ENCODE measurements at places on chromosomes 5 and 9.
A peak's percentile ranks its signal among the peaks of the same experiment; 100 is the strongest.

DNA sequence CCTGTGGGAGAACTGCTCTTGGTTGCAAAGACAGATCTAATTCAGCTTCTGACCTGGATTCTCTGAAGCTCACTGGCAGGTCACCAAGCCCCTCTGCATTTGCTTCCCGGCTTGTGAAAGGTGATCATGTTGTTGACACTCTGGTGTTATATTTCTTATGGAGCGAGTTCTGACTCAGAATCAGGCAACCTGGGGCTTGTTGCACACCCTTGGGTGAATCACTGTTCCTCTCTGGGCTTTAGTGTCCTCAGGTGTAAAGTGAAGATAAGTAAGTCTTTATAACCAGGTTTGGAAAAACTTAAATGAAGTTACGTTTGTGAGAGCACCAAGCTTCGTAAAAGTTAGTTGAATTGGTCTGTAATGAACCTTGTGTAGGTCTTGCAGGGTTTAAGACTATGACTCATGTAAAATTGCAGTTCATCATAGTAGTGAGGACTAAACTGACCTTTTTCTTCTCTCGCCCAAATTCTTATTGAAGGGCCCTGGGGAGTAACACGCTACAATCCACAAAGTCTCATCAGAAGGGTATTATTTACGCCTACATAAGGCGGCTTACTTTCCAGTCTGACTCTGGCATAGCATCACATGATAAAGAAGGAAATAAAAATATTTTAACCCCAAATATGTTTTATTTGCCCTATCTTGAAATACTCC is 218.6 kb downstream of the TMEM38B start:
- no peak for DNase-seq

DNA sequence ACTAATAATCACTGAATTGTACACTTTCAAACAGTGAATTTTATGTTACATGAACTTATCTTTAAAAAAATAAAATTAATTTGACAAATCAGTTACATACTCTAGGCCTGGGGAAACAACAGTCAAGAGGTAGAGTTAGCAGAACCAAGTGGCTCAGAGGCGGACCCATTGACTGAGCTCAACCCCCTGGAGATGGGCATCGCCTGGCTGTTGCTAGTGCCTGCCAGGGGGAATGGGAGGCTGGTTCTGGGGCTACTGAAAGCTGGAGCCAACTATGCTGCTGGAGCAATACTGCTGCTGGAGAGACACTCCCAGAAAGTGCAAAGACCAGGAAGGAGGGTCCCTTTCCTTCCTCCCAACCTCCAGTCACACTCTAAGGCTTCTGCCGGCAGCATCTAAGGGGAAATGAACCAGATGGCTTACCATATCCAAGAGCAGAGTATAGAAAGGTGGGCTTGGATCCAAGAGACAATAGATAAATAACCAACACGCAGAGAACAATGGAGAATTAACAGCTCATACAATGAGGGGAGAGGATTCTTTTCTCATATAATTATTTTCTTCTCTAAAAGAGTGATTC is 40.3 kb upstream of the ANKRD55 start:
- DNase-seq: no peak

DNA sequence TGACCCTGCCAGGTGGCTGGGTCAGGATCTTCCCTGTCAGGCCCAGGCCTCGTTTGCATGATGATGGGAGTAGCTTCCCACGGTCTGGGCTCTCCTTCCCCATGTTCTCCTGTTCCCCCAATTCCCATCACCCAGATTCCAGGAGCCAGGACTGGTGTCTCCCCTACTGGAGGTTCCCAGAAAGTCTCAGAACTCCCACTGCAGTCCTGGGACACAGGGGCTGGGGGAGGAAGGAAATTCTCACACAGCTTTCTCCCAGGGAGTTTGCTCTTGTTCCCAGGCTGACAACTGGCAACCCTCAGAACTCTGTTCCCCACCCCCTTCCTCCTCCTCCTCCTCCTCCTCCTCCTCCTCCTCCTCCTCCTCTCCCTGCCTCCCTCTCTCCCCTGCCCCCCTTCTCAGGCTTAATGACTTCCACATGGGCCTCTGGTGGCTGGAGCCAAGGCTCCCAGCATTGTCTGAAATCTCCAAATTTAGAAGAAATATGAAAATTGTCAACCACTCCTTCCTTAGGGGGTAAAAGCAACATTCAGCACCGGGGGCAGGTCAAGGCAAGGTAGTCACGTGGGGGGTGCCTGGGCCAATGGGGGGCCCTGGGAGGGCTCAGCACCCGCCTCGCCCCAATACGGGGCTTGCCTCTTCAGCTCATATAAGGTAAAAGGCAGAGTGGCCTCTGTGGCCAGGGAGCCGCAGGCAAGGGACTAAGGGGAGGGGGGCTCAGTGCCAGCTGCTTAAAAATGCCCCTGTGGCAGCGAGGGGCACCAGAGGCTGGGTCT is 27.3 kb upstream of the IL17B start:
- no peak for DNase-seq

DNA sequence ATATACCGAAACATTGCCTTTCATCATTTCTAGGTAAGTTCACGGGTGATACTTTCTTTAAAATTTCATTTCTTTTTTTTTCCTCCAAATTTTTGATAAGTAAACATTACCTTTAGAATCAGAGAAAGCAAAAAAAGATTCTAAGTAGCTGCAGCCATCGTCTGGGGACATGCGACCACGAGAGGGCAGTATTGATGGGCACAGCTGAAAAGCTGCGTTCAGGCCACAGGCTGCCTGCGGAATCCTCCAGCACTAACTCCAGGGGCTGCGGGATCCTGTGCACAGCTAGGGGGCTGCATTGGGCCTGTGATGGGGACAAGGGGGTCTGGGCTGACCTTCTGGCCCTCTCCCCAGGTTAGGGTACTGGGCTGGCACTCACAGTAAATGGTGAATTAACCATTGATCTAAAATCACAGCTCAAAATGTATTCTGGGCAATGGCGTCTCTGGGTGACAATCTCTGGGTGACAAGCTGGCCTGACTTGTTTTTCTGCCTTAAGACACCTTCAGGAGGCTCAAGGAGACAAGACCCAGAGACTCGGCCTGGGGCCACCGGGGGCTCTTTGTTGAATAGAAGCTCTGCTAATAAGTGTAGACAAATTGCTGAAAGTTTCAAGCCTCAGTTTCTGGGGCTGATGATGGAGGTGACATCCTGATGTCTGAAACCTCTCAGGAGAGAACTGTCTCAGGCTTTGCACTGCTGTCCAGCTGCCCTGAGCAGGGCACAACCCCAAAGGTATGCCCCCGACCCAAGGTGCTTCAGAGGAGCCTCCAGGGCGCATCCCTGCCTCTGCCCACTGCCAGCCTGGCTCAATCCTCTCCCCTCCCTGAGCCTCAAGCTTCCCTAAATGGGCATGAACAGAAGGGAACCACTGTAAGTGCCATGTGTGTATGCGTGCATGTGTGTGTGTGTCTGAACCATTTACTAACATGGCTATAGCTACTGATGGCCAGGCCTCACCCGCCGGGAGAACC is 44.3 kb upstream of the SARDH start:
- DNase-seq: peak; percentile 54

DNA sequence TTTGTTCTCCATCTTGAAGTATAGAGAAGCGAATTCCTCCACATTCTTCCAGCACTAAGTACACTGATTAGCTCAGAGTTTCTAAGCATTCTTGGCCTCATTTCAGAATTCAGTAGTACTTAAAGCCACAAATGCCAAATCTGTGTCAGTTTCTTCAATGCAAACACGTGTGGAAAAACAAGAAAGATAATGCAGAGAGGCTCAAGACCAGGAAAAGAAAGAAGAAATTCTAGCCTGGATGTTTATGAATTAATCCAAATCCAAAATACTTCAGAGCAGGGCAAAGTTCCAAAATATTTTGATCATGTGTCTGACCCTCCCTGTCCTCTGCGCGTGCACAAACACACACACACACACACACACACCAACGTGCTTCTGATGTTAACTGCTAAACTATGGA is 457.6 kb downstream of the SLCO4C1 start:
- DNase-seq: no peak

DNA sequence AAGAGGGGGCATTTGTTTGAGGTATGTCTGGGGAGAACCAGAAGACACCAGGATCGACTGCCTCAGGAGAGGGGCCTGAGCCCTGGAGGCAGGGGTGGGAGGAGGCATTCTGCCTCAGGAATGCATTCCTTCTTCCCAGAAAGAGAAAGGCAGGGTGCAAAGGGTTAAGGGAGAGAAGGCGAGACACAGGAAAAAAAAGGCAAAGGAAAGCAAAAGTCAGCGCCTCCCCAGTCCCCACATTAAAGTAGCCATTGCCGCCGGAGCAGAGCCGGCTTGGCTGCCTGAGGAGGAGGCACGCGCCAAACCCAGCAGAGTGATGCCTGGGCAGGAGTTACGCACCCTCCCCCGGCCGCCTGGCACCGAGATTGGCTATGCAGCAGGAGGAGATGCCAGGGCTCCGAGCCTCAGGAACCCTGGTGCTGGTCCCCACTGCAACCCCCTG is 123.8 kb upstream of the PHYKPL start:
- no peak for DNase-seq

- no peak for DNase-seq
Measured at GRCh38 chr5:127386557-127386956, 96.0 kb downstream of the MEGF10 start.

GRCh38 chr9:124372038-124372437 is 43.2 kb downstream of the PSMB7 start:
- DNase-seq: no peak

DNA sequence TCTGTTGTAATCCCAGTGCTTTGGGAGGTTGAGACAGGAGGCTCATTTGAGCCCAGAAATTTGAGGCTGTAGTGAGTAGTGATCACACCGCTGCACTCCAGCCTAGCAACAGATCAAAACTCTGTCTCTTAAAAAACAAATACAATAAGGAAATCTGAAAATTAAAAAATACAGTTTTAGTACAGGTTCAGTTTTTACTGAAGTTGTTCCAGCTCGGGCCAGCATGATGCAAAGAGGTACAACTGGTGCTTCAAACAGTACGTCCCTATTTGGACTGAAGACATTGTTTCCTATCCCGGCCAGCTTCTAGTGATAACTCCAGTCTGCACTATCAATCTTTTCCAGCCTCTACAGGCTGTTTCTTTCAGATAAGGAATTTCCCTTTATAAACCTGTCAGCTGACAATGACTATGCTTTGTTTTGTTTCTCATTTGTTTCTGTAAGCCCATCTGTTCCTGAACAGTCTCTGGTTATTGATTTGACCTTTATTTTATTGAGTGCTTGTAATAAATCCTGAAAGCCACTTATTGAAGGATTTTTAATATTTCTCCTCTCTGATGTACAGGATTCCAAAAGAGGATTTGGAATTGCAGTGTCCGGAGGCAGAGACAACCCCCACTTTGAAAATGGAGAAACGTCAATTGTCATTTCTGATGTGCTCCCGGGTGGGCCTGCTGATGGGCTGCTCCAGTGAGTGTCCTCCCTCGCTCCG is 41.9 kb downstream of the TJP2 start:
- no peak for DNase-seq

DNA sequence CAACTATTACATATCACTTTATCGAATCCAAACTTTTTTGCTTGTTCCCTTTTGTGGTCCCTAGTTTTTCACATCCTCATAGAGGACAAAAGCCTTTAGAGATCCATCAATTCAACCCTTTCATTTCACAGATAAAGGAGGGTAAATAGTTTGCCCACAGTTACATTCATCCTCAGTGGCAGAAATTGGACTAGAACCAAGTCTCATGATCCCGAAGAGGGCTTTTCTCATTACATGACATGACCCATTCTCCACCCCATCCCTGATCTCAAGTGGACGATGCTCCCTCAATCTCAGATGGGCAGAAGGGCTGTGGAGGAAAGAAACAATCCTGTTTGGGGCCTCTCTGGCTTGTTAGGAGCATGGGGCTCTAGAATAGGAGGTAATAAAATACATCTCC is 23.1 kb downstream of the TICAM2 start:
- no peak for DNase-seq

DNA sequence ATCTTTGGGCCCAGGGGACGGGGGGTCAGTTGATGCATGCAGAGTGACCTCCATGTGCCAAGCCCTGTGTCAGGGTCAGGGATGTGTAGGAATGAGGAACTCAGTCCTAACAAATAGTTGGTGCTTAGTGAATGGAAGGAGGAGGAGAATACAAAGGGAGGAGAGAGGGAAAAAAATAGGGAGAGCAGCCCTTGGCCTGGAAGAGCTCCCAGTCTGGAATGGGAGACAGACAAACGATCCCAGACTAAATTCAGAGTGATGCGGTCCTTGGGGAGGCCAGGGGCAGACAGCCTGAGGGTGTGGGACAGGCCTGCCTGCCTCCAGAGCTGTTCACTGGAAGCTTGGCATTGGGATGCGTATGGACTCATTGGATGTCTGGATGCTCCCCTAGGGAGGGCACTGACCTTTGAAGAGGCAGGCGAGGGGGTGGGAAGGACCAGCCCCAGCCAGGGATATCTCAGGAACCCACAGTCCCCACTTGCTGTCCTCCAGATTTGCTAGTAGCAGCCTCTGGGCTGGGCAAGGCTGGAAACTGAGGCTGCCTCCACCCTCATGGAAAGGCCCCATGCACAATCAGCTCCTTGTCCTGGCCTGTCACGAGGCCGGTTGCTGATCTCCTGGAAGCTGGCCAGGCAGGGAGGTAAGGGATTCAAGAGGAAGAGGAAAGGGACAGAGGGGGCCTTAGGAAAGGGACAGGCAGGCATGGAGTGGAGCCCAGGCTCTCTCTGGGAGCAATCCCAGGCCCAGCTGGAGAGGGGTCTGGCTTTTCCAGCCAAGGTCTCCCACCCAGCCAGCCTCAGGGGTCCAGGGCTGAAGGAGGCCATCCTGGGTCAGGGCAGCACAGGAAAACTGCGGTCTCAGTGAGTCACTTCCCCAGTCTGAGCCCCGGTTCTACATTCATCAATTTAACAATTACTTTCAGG is 69.0 kb upstream of the GGTA1 start:
- no peak for DNase-seq

DNA sequence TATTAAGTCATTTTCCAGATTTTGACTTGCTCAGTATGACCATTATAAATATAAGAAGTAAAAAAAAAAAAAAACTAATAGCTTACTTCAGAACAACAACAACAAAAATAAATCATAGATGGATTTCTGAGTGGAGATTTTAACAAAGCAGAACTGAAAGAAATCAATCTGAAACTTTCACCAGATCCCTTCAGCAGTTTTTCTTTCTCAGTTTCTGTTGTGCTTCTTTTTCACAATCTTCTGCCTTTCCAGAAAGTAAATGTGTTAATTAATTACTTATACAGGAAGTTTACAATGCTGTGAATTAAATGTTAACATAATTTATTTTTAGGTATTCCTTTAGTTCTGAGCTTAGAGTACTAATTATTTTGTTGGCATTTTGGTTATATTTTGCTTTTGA is 73.5 kb downstream of the CHSY3 start:
- no peak for DNase-seq

All from NCI-H1105 (cell line).